ENCODE measurements at places on chromosomes 13 and 19. TPM values are rescaled to one million over a fixed set of nuclear protein-coding genes. Genes with fewer than 3 reads are reported as not detected.

GRCh38 chr19:3194106-3195087 lies 8.7 kb downstream of the NCLN start:
- no peaks in the 10 kb centered on the region for H3K27me3 ChIP-seq
- DNase-seq = no peak
- no peak overlapping the region for H3K4me3 ChIP-seq
- no peaks in the 10 kb centered on the region for H3K36me3 ChIP-seq
- H3K4me1 ChIP-seq = no peaks in the 10 kb centered on the region

DNA sequence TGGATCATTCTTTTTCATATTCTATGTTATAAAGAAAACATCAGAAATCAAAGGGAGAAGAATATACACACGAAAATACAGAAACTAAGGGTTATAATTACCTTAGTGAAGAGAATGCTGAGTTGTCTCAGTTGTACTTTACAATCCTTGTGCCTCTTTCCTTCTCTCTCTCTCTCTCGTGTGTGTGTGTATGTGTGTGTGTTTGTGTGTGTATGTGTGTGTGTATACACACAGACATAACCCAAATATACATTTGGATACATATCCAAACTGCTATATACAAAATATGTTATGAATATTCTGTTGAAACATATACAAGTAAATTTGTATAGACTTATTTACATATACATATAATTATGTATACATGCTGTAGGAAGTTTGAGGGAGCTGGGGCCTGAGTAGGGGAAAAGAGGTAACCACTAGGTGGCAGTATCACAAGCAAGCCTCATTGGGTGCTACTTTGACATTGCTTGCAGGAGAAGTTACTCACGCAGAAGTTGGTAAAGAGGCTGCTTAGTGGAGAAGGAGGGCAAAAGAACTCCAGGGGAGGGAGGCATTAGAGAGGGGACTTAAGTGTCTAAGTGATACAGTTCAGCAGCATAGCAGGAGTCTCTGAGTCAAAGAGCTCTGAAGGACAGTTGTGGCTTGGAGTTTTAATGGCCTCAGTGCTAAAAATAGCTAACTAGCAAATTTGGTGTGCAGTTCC lies 465.1 kb upstream of the PCDH20 start:
- no peaks in the 10 kb centered on the region for H3K4me1 ChIP-seq
- DNase-seq = no peak
- no peaks in the 10 kb centered on the region for H3K27me3 ChIP-seq

GRCh38 chr19:14089662-14090508 lies 666 bp downstream of the SAMD1 start:
- no peaks in the 10 kb centered on the region for H3K27me3 ChIP-seq
- peak overlapping the region; percentile 50 for H3K4me3 ChIP-seq
- no peaks in the 10 kb centered on the region for H3K4me1 ChIP-seq

DNA sequence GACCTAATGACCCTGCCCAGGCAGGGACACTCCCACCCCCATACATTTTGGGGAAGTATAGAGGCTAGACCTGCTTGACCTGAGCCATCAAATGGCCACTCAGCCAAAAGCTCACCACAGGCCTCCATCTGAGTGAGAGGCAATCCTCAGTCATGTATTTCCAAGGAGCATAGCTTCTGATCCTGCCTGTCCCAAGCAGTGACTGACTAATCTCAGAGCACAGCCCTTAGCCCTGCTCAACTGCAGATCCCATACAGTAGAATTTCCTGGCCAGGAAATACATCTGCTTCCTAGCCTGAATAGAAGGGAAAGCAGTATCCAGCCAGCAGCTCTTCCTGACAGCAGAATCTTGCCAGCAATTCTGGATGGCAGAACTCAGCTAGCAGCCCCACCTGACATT lies 880.6 kb upstream of the GPC6 start:
- no peak for DNase-seq
- H3K27ac ChIP-seq = no peak overlapping the region
- no peak overlapping the region for H3K4me3 ChIP-seq
- no peaks in the 10 kb centered on the region for H3K4me1 ChIP-seq
- H3K36me3 ChIP-seq = no peaks in the 10 kb centered on the region

DNA sequence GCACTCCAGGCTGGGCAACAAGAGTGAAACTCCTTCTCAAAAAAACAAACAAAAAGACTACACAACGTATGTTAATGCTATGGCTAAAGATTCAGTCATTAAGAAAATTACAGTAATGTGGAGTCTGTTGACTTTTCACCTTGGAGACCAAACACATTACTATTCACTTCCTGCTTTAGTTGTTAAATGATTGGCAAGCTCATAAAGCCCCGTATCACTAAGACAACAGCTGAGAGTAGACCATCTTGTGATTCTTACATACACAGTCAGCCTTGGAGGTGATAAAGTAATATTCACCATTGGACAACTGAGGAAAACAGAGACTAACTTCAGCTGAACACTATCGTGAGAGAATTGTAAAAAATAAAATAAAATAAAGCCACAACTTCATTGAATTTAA lies 86.5 kb downstream of the KCTD12 start:
- H3K36me3 ChIP-seq = no peaks in the 10 kb centered on the region
- H3K27ac ChIP-seq = no peak overlapping the region
- no peak overlapping the region for H3K4me3 ChIP-seq
- no peaks in the 10 kb centered on the region for H3K27me3 ChIP-seq
- DNase-seq = no peak

DNA sequence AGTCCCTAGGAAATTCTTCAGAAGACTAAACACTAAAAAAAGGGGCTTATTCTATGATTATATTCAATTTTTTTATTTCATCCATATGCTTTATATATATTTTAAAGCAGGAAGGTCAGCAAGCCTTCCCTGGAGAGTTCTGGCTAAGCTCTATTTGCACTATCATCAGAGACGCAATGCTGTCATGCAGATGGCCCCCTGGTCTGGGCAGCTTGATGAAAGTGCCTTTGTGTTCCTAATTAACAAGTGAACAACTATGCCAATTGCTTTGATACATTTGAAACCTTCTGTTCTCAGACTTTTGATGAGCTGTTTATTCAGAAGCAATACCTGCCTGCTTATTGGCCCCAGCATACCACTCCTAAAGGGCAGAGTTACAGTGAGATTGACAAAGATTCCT lies 1344.6 kb downstream of the OLFM4 start:
- H3K4me1 ChIP-seq = no peaks in the 10 kb centered on the region
- H3K27me3 ChIP-seq = no peaks in the 10 kb centered on the region
- H3K36me3 ChIP-seq = no peaks in the 10 kb centered on the region
- no peak overlapping the region for H3K27ac ChIP-seq
- H3K4me3 ChIP-seq = no peak overlapping the region

Gene C1QTNF9
- total RNA-seq = not detected

- no peaks in the 10 kb centered on the region for H3K36me3 ChIP-seq
- no peaks in the 10 kb centered on the region for H3K4me1 ChIP-seq
- peak overlapping the region; percentile 11 for H3K27ac ChIP-seq
- H3K27me3 ChIP-seq = no peaks in the 10 kb centered on the region
- no peak overlapping the region for H3K4me3 ChIP-seq
Observed at GRCh38 chr13:53138376-53139036, 109.9 kb downstream of the OLFM4 start.

Gene TMEM38A
- total RNA-seq = 3.5 TPM

DNA sequence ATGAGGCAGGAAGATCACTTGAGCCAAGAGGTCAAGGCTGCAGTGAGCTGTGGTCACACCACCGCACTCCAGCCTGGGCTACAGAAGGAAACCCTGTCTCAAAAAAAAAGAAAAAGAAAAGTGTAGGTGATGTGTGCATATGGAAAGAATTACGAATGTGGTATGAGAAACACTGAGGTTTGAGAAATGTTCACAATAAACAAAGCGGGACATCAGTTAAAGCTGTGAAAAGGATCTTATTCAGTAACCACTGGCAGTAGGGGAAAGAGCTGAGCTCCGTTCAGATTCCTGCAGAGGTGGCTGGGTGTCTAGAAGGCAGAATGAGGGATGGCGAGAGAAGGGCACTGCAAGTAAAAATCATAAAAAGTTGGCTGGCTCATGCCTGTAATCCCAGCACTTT lies 4.1 kb upstream of the IGSF23 start:
- no peaks in the 10 kb centered on the region for H3K4me1 ChIP-seq
- no peaks in the 10 kb centered on the region for H3K36me3 ChIP-seq
- H3K27me3 ChIP-seq = no peaks in the 10 kb centered on the region
- no peak overlapping the region for H3K27ac ChIP-seq
- no peak for DNase-seq

Gene NKG7
- 1.0 TPM for total RNA-seq

Gene LMTK3
- not detected for total RNA-seq

Gene SOX1
- not detected for total RNA-seq

GRCh38 chr13:69903081-69903480 lies 204.5 kb upstream of the ATXN8OS start:
- H3K4me1 ChIP-seq = no peaks in the 10 kb centered on the region
- no peaks in the 10 kb centered on the region for H3K27me3 ChIP-seq
- H3K27ac ChIP-seq = no peak overlapping the region
- no peak overlapping the region for H3K4me3 ChIP-seq
- DNase-seq = no peak
- H3K36me3 ChIP-seq = no peaks in the 10 kb centered on the region

- no peaks in the 10 kb centered on the region for H3K36me3 ChIP-seq
- no peaks in the 10 kb centered on the region for H3K27me3 ChIP-seq
- peaks cover 4% of the 10 kb centered on the region for H3K4me1 ChIP-seq
Observed at GRCh38 chr19:42245231-42245630, 2.8 kb upstream of the GSK3A start.

Gene CCNE1
- 0.70 TPM for total RNA-seq

DNA sequence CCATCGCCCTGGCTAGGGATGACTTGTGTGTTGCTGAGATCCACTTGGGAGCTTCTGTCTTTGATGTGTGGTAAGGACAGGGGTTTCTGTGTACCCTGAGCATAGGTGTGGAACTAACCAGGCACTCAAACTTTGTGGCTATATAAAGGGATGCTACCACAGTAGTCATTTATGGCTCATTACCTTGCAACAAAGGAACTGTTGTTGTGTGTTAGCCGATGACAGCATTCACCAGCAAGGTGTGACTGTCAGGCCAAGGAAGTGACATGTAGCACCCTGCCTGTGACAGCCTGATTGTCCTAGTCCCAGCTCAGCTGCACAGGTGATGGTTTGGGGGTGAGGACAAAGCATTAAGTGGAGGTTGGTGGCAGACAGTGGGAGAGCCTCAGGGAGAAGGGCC lies 73.6 kb downstream of the COG3 start:
- DNase-seq = no peak
- no peaks in the 10 kb centered on the region for H3K36me3 ChIP-seq
- no peaks in the 10 kb centered on the region for H3K4me1 ChIP-seq
- no peak overlapping the region for H3K4me3 ChIP-seq
- no peak overlapping the region for H3K27ac ChIP-seq
- H3K27me3 ChIP-seq = no peaks in the 10 kb centered on the region

- H3K27me3 ChIP-seq = no peaks in the 10 kb centered on the region
- H3K27ac ChIP-seq = no peak overlapping the region
- no peaks in the 10 kb centered on the region for H3K36me3 ChIP-seq
- no peak for DNase-seq
- H3K4me1 ChIP-seq = no peaks in the 10 kb centered on the region
Observed at GRCh38 chr13:32075170-32075851, 43.7 kb downstream of the FRY start.

GRCh38 chr19:52946322-52947310 lies 16.1 kb downstream of the ZNF816 start:
- H3K4me3 ChIP-seq = no peak overlapping the region
- no peaks in the 10 kb centered on the region for H3K4me1 ChIP-seq
- DNase-seq = peak; percentile 79
- H3K36me3 ChIP-seq = no peaks in the 10 kb centered on the region

DNA sequence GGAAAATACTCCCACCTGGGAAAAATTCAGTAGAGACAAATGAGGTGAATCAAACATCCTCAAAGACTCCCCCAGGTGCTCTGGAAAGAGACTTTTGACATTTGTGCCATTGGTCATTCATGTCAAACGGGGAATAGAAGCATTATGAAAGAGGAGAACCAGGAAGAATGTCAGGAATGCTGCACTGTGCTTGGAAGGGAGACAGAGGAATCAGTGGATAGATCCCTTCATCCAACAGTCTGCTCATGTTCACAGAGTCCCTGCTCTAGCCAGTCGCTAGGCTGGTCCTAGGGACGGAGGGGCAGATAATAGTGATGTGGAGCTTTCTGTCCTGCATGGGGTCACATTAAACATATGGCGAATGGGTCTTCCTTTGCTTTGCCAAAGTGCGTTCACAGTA lies 384.4 kb downstream of the FGF9 start:
- no peak overlapping the region for H3K4me3 ChIP-seq
- DNase-seq = no peak
- H3K36me3 ChIP-seq = no peaks in the 10 kb centered on the region

Gene NOTCH3
- total RNA-seq = 41.2 TPM

DNA sequence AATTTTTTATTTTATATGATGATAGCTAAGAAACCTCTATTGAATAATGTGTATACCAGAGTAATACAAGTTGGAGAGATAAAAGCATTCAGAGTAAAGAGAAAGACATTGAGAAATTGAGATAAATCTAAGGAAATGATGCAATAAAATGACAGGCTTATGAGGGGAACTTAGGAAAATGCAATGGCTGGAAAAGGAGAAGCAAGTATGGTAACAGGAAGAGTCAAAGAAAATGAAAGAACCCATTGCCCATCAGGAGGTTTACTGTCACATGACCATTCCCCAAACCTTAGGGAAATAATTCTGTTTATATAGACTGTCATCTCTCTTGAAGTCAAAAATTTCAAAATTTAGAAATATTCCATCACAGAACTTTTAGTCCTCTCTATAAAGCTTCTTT lies 808.0 kb upstream of the PRR20A start:
- H3K27me3 ChIP-seq = no peaks in the 10 kb centered on the region
- no peaks in the 10 kb centered on the region for H3K4me1 ChIP-seq
- no peak for DNase-seq
- H3K4me3 ChIP-seq = no peak overlapping the region
- H3K36me3 ChIP-seq = no peaks in the 10 kb centered on the region

GRCh38 chr13:95530178-95530577 lies 22.3 kb upstream of the CLDN10 start:
- DNase-seq = no peak
- no peaks in the 10 kb centered on the region for H3K27me3 ChIP-seq
- no peaks in the 10 kb centered on the region for H3K36me3 ChIP-seq

- DNase-seq = no peak
- no peaks in the 10 kb centered on the region for H3K27me3 ChIP-seq
- no peak overlapping the region for H3K27ac ChIP-seq
- H3K4me3 ChIP-seq = no peak overlapping the region
Observed at GRCh38 chr19:40754611-40755247, 3.7 kb downstream of the SNRPA start.
